Stimulated activated CD4-positive, alpha-beta T cell treated with anti-CD3 and anti-CD28 coated beads, TNF-alpha, amount 100 ng/mL, for 1 hour (primary cell): ENCODE measurements at places on chromosomes 11 and 22.

DNA sequence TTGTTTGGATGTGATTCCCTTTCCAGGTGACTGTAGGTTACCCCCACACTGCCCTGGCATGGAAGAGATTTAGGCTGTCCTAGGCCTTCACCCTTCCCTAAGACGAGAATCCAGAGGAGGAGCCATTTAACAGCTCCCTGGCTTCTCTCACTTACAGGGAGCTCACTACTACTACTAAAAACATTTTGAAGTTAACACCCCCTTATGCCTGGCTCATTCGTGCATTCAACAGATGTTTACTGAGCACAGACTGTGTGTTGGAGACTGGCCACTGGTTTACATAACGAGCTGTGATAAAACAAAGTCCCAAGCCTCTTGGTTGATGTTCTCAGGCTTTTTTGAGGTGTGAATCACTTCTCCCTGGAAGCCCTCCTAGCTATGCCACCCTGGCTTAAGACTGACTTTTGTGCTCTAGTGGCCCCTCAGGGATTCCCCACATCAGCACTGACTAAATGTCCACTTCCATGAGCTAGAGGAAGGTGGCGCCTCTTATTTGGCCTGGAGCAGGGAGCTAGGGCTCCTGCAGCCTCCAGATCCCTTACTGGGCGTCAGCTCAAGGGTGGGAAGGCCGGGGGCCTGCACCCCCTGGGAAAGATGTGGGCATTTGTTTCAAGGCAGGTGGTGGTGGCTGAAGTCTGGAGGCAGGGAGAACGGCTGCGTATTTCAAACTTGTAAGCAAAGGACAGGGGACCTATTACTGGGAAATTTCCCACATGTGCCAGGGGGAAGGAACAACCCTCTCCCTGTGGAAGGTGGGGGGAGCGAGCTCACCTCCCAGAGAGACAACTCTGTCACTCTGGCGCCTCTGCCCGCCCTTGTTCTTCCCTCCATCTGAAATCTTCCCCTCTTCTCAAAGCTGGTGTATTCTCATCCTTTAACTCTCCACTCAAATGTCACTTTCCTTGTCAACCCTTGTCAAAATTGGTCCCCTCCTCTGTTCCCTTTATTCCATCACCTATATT is 19.4 kb upstream of the MALAT1 start:
- no peak for DNase-seq

GRCh38 chr11:6926208-6927029 is at the start of gene ZNF215:
TSS of gene ZNF215 (plus strand) at chr11:6926426. CDS start at chr11:6932273, 5,847 bp downstream.
- DNase-seq: no peak

DNA sequence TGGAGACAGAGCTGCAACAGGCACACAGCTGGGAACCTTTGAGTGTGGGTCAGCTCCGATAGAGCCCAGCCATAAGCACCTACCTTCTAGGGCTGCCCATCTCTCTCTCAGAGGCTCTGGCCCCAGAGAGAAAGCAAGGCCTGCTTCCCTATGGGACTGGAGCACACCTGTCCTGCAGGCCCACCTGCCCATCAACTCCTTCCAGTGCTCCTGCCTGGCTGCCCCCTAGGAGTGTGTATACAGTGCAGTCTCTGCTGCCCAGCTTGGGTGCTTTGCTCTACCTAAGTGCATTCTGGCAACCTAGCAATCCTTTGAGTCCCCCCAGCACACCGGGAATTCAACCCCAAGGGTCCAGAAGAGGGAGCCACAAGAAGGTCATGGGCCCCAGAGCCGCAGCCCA is 21.0 kb downstream of the OR8G5 start:
- DNase-seq: no peak

DNA sequence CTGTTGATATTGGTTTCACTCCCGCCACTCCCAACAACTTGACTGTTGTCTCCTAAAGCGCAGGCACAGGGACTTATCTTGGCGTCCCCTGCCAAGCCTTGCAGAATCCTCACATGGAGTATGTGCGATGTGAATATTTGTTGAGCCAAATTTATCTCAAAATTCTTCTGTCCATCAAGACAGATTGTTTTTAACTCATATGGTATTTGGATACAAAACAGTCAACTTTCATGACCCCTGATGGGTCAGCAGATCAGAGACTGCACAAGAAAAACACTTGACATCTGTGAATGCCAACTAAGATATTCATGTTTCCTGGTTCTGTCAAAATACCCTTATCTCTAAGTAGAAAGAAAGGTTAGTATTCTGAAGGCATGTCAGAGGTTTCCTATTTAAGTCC is 221.7 kb upstream of the BLID start:
- DNase-seq: no peak

GRCh38 chr11:44813401-44813800 is 86.6 kb downstream of the TSPAN18 start:
- no peak for DNase-seq

DNA sequence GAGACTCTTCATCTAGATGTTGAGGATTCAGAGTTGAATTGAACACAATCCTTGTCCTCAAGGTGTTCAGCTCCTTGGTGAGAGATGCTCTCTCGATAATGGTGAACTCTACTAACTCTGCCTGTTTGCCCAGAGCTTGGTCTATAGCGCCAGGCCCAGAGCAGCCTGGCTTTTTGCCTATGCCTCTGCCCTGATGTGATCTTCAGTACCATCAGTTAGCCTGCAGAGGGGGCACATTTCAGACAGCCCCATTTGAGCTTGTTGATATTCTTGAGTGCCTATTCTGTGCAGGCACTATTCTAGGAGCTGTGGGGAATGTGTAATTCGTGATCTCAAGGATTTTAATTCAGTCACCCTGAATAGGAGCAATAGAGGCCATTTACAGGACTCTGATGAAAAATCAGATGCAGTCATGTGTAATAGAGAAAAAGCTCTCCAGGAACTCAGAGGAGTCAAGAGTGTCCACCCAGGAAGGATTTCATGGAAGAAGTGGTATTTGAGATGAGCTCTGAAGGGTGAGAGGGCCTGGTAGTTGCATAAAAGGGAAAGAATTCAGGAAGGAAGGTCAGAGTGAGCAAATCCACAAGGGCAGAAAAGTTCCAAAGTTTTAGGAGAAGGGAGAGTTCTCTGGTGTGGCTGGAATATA is 19.3 kb downstream of the GTPBP1 start:
- no peak for DNase-seq

DNA sequence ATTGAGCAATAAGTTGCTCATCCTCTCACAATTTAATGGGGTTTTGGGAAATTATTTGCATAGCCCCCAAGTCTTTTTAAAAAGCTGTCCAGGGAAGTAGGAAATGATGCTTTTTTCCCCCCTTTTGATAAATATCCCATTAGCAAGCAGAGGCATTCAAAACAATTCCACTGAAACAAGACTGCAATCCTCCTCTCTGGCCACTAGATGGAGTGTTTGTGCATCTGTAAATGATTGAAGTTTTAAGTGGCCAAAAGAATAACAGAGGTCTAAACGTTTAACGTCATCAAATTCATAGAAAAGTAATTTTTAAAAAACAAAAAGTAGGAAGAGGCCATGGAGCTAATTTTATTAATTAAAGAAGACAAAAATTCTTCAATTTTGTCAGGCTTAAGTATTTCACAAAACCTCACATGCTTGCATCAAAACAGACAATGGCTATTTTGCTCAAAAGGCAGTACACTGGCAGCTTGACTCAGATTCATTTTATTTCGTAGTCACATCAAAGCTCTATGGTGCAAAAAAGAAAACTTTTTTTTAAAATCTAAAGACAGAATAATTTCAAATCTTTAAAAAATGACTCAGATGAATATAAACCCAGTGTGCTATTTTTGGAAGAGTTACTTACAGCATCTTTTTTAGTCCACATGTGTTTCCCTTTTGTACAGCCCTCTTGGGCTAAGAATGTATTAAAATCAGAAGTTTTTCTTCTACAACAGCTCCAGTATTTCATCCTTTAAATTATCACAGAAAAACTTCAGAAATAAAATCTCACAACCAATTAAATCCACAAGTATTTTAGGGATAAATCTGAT is 17.8 kb downstream of the CHORDC1 start:
- no peak for DNase-seq

- no peak for DNase-seq
Observed at GRCh38 chr11:108468478-108468864, 1.1 kb upstream of the C11orf65 start.

- no peak for DNase-seq
Observed at GRCh38 chr11:134488512-134488911, 76.5 kb upstream of the B3GAT1 start.

DNA sequence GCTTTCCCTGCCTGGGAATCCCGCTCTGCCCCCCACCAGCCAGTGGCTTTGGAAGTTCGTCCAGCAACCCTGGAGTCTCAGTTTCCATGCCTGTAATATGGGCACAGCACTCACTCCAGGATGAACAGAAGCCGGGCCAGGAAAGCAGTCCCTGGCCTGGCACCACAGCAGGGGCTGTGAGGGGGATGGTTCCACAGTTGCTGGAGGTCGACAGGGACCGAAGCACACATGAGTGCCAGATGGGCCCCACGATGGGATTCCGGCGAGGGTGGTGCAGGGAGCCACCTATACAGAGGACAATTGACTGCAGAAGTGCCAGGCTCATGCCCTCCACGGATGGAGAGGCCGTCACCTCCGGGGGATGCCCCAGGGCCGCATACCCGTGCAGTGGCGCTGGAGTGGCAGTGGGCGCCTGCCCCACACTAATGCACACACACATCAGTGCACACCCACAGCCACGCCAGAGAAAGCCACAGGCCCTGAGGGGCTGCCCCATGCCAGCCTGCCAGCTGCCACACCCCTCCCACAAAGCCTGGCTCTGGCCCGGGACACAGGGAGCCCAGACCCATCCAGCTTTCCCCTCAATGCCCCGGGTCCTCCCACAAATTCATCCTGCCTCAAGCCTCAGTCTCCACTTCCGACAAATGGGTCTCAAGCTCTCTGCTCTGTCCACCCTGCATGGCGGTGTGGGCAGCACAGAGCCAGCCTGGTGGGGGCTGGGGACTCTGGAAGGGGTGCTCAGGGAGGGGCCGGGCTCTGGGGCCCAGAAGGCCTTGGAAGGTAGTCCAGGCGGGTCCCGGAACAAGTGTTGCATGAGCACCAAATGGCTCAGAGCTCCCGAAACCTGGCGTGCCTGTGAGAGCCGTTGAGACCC is 9.7 kb downstream of the ASCL2 start:
- DNase-seq: no peak

GRCh38 chr22:31846161-31847115 is 92.6 kb downstream of the DEPDC5 start:
- DNase-seq: no peak
